ENCODE measurements at places on chromosomes 4 and X. TPM values are rescaled to one million over a fixed set of nuclear protein-coding genes. Genes with fewer than 3 reads are reported as not detected.
A peak's percentile ranks its signal among the peaks of the same experiment; 100 is the strongest.

Gene PCDH7
- 56.5 TPM for total RNA-seq

DNA sequence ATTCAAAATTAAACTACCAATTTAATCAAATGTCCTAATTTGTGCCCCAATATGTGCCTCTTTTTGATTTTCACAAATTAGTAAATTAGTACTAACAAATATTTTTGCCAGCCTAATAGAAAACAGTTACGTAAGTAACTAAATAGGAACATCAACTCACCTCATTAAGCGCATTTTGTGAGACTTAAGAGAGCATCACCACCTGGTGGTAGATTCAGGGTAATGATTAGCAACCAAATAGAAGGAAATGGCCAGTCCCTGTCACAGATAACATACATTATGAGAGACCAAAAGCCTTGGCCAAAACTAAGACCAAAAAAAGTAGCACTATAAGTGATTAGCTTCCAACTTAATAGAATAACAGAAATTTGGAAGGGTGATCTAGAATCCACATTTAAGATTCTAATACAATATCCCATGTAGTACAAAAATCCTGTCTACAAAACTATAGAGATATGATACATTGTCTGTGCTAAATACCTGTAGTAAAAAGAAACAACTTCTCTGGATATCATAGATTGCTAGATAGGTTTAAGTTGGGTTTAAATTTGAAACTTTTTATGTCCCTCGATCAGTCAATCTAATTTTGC, 46.7 kb downstream of the C4orf46 start:
- DNase-seq, result no peak

- no peak for DNase-seq
Measured at GRCh38 chr4:22031423-22031822, 82.9 kb upstream of the KCNIP4 start.

DNA sequence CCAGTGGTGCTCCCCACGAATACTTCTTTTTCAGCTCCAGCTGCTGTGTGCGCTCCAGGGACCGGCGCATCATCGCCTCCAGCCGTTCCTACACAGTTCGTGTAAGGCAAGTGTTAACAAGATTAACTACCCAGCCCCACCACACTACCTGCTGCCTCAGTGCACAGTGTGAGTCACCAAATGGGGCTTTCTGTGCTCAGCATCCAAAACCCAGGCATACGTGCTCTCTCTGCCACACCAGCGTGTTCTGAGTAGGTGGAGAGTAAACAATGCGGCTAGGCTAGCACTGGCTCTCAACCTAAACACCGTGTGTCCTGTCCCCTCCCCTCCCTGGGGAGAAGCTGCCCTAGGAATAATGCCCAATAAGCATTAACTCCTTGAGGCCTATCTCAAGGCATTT, 60.0 kb downstream of the MAP7D2 start:
- DNase-seq, result no peak

DNA sequence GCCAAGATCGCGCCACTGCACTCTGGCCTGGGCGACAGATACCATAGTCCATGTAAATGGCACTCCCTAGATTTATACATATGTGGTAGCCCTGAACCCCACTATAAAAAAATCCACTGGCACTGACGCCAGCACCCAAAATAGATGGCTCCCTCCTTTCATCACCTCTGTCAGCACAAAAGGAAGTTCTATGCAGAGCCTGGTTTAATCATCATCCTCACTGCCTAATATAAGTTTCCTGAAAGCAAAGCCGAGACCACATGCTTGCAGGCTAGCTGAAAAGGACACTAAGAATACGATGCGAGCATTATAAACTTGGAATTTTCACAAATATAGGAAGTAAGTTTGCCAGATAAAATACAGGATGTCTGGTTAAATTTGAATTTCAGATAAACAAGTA, 27.5 kb upstream of the DOCK11 start:
- no peak for DNase-seq

DNA sequence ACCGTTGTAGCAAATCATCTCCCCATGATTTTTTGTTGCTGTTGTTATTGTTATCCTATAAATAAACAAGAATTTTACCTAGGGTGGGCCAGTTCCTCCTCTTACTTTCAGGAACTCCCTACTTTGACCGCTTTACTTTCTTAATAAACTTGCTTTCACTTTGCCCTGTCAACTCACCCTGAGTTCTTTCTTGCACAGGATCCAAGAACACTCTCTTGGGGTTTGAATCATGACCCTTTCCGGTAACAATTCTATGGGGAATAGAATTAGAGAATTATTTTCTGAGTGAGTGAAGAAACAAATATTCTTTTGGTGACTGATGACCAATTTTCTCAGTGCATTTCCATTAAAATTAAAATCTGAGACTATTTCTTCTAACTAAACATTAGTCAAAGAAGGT, 584.0 kb upstream of the TENM3 start:
- no peak for DNase-seq

GRCh38 chr4:112735474-112735951, 98.6 kb downstream of the LARP7 start:
- DNase-seq, result no peak

DNA sequence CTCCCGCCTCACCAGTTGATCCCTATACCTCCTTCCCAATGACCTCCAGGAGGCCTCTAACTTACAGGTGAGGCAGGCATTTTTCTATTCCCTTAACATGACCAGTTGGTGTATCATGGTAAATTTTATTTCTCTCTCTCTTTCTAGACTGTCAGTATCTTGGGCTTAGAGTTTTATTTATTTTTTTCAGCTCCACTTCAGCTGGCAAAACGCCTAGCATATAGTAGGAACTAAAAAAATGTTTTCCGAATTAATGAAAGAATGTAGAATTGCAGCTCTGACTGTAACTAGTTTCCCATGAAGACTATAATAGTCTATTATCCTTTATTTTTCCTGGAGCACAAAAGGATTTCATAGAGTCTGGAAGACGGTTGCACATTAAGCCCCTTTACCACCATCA, 84.8 kb downstream of the PDE5A start:
- DNase-seq, result no peak

Gene TRAM1L1
- total RNA-seq, result 13.5 TPM

DNA sequence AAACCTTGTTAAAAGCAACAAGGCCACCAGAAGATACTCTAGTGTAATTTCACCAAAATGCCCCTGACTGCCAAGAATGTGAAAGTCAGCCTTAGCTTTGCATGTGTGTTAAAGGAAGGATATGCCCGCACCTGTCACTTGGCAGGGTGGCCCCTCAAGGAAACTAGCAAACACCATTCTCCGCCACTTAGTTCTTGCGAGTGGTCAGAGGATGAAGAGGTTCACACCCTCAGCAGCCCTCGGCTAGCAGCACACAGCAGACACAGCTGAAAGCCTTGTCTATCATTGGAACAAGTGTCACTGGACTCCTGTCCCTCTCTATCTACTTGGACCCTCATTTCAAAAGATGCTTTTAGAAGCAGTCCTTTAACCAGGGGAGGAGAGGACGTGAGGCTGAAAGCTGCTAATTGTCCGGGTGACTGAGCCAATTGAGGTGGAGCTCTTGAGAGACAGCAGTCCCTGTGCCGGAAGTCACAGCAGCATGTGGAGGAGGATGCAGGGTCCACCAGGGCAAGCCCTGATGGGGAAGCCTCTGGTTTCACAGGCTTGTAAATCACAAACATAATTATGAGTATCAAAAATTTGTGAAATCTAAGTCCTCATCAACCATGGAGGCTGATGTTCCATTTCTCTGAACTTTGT, 18.0 kb downstream of the HHIP start:
- DNase-seq, result no peak

DNA sequence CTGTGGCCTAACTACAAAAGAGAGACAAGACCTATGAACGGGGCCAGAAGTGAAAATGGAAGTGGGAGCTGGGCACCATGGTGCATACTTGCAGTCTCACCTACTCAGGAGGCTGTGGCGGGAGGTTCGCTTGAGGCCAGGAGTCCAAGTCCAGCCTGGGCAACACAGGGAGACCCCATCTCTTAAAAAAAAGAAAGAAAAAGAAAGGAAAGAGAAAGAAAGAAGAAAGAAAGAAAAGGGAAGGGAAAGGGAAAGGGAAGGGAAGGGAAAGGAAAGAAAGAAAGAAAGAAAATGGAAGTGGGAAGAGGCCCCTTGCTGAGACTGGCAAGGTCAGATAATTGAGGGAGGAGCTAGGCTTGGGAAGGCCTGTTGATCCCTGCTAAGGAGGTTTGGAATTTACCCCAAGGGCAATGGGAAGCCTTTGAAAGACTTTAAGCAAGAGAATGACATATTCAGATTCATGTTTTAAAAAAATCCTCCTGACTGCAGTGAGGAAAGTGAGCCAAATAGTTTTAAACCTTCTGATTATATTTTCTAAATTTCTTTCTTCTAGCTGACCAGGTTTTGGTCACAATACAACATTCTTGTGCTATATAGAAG, 17.7 kb upstream of the HERC5 start:
- DNase-seq, result no peak

- no peak for DNase-seq
Measured at GRCh38 chrX:41526925-41527324, 79.8 kb downstream of the NYX start.

DNA sequence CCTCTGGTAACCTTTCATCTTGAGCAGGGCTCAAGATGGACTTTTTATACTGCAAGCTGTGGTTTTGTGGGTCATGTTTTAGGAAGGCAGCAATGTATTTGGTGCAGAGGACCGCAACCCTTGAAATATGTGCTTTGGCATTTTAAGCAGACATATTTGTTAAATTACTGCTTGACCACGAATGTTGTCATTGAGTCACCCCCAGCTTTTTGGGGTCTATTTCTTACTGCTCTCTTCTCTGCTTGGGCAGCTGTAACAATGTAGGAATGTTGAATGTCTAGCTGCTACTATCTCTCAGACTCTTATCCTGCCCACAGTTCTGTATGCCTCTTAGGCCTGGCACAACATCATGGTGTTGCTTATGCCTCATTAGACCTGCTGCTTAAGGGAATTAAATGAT, 6.0 kb downstream of the RBPJ start:
- DNase-seq, result no peak

GRCh38 chrX:78769101-78769755, 21.7 kb downstream of the LPAR4 start:
- no peak for DNase-seq

DNA sequence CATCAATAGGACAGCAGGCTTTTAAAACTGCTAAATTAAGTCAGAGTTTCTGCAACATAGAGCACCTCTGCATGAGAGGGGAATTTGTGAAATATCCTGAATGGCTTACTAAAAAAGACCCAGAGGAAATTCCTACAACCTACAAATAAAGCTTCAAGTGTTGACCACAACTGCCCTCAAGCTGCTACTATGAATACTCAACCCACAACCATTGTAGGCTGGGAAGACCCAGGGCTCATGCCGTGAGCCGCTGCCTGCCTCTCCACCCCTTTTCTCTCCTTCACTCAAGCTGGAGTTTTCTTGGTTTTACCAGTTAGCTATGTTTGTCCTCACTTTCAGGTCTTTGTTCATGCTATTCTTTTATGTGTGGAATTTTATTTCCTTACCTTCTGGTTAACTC, 151.6 kb downstream of the EMCN start:
- no peak for DNase-seq

DNA sequence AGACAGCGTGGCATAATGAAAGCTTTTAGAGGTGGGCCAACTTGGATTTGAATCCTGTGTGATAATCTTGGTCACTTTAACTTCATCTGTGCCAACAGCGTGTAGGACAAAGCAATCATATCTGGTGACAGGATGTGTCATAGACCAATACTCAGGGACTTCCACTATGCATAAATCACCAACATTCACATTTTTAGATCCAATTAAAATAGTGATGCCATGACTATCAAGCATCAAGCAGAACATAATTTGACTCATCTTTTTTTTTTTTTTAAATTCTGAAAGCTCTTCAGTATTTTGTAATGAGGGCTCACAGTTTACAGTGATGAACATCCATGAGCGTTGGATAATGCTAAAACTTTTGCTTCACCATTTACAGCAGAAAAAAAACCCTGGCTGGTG, 27.3 kb upstream of the RAPGEF2 start:
- DNase-seq, result no peak

Gene IGSF1
- not detected for total RNA-seq

Gene HNRNPDL
- 209 TPM for total RNA-seq

Gene FATE1
- total RNA-seq, result not detected

Gene NAP1L2
- 14.4 TPM for total RNA-seq

DNA sequence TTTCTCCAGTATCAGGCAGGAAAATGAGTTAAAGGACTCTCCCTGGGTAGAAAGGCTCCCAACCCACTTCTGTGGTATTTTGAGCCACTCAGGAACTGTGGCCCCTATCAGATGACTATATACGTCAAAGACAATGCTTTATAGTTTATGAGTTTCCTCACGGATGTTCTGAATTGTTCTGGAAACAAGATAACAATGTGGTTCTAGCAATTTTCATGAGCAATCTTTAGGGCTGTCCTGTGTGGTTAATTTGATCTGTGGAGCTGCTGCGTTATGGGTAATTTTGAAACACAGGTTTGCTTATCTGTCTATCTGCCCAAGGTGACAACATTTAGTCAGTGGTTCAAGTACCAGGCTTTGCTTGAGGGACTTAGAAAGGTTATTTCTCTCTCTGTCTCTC, 46.7 kb upstream of the IL2 start:
- DNase-seq, result no peak

- no peak for DNase-seq
Measured at GRCh38 chr4:135670548-135670947, 1469.0 kb upstream of the PABPC4L start.

GRCh38 chr4:153602758-153603157, 81.3 kb upstream of the TLR2 start:
- DNase-seq, result no peak

DNA sequence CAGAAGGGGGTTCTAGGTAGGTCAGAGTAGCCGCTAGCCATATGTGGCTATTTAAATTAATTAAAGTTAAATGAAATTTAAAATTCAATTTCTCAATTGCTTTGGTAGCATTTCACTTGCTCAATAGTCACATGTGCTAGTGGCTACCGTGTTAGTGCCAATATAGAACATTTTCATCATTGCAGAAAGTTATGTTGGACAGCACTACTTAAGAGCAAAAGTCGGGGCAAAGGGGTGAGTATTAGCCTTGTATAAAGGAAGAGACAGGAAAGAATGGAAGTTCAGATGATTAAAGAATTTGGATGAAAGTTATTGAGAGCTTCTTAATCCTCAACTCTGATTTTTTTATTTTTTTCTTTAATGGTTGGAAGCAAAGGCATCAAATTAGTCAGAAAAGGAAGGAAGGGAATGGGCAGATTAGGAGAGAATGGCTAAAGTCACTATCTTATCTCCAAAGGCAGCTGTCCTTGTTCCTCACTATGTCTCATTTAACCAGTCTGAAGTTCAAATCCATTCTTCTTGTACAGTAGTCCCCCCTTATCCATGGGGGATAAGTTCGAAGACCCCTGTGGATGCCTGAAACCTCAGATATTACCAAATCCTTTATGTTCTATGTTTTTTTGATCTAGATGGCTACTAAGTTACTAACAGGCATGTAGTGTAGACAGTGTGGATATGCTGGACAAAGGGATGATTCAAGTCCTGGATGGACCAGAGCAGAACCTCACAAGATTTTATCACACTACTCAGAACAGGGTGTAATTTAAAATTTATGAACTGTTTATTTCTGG, 22.9 kb downstream of the OCIAD1 start:
- DNase-seq, result no peak

Gene SMPX
- total RNA-seq, result 0.62 TPM

Gene UGT2B10
- not detected for total RNA-seq

GRCh38 chr4:101086801-101087586, 260.3 kb downstream of the PPP3CA start:
- no peak for DNase-seq

GRCh38 chrX:18354369-18355223, at the start of gene SCML2:
Gene SCML2 (minus strand): TSS chrX:18354688. CDS start chrX:18334071, 20,617 bp downstream.
- DNase-seq, result peak; percentile 20

Measured in uterus (tissue), 4 donors.